ENCODE measurements at places on chromosomes 6 and 20.

DNA sequence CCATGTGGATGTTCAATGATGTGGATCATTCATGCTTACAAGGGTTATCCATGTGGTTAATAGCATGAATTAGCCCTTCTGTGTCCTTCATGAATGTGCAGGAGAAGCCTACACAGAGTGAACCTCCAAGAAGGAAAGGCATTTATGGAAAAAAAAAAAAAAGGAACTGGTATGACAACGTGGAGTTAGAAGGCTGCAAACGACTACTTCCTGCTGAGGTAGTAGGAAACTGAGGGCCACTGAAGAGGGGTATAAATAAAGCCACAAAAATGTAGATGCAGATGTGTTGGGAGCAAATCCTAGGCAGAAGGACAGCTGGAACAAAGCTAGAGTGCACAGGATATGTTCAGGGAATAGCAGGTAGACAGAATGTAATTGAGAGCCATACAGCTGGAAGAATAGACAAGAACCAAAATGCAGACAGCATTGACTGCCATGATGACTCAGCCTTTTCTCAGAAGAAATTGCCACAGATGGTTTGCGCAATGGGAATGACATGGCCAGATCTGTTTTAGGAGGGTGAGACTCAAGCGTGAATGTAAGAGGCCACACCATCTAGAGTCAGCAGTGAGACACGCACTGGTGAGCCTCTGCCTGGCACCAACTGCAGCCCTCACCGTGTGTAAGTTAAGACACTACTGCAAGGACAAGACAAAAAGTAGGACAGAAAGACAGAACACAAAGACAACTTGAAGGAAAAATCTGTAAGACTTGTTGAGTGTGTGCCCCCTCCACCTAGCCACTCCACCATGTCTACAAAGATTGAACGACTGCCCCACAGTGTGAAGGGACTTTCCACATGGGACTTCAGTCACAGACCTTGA is 79.8 kb downstream of the KIF13A start:
- DNase-seq: no peak

- no peak for DNase-seq
Observed at GRCh38 chr20:11924923-11925322, 7.2 kb downstream of the BTBD3 start.

DNA sequence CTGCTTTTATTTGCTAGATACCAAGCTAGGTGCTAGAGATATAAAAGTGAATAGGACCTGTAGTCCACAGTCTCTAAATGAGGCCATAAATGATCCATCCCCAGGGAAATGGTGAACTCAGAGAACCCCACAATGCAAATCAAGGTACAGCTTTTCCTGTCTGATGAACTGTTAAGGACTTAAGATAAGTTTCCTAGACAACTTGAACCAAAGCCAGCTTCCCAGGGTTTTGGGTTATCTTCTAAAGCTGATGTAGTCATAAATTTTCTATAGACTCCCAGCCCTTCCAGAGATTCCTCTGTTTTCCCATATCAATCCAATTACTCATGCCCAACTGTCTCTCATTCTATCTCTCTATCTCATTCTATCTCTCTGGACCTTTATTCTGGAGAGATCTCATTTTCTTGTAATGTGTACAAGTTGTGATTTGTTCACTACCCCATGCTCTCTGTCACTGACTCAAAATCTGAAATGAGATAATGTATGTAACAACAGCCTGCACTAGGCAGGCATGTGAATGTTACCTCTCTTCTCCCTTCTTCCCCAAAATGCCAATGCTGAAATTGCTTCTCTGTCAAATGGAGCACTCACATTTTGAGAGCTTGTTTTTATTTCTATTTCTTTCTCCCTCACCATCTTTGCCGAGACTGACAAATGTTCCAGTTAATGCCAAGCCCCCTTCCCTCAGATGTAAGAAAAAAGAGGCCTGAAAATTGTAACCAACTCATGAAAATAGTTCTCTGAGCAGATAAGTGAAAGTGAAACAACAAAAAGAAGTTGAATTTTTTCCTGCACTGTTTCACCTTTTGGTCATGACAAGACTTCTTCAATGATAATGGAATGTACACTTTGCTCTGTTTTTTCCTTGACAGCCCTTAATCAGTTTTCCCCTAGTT is 279.9 kb downstream of the SLC35F1 start:
- DNase-seq: no peak

- no peak for DNase-seq
Observed at GRCh38 chr20:25011261-25011660, 18.7 kb upstream of the APMAP start.

- no peak for DNase-seq
Observed at GRCh38 chr20:29419378-29419777, 1838.1 kb upstream of the DEFB115 start.

DNA sequence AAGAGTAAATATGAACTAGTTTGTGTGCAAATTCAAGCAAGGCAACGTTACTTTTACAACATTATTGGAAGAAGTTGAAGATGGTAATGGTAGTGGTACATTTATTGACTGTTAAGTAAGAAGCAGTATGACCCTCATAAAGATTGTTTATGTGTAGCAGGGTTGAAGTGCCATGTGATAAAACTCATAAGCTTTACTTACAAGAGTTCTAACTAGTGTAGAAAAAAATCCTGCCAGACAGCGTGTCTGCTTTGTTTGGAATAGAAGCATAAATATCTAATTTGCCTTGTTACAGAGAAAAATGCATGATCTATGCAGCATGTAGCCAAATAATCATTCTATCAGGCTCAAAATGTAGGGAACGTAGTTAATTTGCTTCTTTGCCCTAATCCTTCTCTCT is 450.8 kb upstream of the SOX4 start:
- no peak for DNase-seq

- DNase-seq: no peak
Observed at GRCh38 chr6:57307850-57308249, 9.6 kb upstream of the PRIM2 start.

DNA sequence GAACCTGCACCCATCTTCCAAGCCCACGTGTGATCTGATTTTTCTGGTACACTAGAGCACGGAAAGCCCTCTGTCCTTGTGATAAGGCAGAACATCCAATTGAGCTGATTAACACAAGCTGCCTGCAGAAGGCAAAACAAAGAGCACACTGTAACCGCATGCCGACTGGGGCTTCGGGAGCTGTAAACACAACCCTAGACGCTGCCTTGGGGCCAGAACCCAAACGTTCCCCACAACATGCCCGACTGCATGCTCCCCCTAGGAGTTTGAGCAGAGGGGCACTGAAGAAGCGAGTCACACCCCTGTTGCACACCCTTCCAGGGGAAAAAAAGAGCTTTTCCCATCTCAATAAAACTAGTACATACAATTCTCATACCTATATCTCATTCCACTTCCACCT is 470.7 kb downstream of the HTR1B start:
- no peak for DNase-seq

GRCh38 chr6:16199804-16200203 is 38.6 kb upstream of the GMPR start:
- DNase-seq: no peak
